ENCODE measurements at places on chromosomes 4 and X.

- no peak for DNase-seq
Observed at GRCh38 chr4:107937040-107937439, 5.7 kb downstream of the CYP2U1 start.

DNA sequence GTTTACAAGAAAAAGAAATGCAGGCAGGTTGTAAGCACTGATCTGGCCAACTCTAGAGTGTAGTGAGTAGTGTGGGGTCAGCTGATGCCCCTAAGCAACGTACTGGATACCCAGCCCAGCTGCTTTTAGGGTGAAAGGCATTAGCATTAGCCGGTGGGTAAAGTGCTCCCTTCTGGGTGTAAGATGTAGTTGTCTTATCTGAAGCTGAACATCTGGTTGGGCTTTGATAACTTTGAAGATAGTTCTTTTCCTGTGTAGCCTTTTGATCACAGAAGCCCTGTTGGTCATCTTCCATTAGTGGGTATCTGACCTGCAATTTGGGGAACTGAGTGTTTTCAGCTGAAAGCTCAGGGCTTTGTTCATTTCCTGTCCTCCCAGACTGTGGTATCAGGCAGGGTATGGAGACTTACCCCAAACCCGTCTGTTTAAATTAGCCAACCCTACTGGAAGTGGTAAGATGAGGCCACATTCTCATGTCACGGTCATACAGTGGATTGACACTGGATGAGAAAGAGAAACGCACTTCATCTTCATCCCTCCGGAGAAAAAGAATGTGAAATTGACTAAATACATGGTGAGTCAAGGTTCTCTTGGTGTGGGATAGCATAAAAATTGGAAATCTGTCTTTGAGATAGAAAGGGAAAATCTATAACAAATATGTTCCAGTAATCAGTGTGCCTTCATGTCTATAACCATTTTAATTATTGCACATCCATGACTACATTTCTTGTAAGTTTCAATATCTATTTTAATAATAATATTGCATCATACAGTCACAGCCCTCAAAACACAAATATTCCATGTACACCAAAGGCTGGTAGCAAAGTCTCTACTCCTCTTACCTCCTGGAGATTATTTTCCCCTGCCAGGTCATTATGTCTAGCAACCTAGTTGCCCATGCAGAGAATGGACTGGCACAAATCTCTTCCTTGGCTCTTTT, 8.7 kb downstream of the RHOH start:
- no peak for DNase-seq

DNA sequence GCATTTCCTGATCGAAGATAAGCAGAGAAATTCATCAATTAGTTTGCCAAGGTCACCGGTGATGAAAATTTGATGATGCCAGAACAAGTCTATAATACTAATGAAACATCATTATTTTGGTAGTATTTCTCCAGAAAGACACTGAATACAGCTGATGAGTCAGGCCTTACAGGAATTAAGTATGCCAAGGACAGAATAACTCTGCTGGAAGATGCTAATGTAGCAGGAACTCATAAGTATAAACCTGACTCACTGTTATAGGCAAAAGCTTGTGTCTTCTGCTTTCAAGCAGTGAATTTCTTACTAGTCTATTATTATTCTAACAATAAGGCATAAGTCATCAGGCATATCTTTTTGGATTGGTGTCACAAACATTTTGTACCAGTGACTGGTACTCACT, 1825.1 kb upstream of the IGFBP7 start:
- no peak for DNase-seq

DNA sequence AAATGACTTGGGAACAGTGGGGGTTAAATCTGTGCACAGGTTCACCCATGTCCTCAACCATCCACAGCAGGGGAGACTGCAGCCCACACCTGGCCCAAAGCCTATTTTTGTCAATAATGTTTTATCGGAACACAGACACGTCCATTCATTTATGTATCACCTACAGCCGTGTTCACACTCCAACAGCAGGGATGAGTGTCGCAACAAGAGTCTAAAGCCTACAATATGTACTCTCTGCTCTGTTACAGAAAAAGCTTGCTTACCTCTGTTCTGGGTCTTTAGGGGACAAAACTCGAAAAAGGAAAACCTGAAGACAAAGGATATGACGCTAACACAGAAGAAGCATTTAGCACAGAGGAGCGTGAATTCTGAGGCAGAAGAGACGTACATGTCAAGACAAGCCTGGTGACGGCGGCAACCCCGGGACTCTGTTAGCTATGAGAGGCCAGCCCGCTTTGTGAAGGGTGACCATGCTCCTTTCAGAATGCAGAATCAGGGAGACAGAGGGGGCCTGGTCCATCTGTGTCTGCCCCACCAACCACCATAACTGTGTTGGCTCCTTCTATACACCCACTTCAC, 45.5 kb downstream of the AFAP1 start:
- no peak for DNase-seq

DNA sequence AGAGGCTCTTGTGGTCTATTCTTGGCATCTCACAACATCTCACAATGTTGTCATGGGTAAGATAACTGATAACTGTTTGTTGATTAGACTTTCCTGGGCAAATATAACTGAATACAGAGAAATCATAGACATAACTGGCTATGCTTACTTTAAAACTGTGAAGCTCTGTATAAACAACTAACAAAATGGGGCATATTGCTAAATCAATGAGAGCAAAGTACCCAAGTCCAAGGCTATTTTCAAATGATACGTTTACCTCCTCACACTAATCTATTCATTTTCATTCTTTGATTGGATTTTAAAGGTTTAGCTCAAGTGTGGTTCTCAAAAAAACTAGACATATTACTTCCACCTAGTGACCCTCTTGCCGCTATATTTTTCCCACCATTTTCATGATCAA, 38.6 kb downstream of the AMELX start:
- DNase-seq, result no peak

DNA sequence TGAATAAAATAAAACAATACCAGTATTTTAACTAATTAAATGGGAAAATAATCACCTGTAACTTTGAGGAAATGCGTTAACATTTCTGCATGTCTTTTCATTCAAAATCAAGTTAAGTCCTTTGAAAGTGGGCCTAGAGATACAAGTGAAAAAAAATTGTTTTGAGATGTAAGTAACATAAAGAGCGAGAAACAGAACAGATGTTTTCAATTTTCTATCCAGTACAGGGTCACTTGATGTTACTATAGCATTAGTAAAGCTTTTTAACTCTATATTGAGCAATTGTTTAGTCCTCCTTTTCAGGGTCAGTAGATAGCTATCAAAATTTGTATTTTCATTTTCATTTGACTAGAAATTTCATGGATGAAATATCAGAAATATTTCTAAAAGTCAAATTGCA, 761.4 kb downstream of the CCSER1 start:
- no peak for DNase-seq

GRCh38 chrX:20317873-20318272, 51.2 kb upstream of the RPS6KA3 start:
- DNase-seq, result no peak

DNA sequence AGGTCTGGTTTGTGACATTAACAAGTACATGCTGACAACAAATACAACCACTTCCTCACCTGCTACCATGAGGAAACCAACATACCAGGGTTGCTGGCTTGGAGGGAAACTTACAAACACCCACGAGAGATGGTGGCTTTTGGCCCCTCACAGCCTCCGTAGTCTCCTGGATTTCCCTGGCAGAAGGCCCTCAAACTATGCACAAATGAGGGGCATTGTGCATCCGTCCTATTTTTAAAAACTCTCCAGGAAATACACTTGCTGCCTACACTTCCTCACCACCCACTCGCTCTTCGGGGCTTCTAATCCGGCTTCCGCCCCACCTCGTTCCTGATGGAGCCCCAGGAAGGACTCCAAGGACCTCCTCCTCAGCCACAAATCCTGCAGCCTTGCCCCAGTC, 355.0 kb upstream of the GATB start:
- no peak for DNase-seq

- DNase-seq, result no peak
Observed at GRCh38 chr4:128346054-128346716, 58.6 kb upstream of the PGRMC2 start.

DNA sequence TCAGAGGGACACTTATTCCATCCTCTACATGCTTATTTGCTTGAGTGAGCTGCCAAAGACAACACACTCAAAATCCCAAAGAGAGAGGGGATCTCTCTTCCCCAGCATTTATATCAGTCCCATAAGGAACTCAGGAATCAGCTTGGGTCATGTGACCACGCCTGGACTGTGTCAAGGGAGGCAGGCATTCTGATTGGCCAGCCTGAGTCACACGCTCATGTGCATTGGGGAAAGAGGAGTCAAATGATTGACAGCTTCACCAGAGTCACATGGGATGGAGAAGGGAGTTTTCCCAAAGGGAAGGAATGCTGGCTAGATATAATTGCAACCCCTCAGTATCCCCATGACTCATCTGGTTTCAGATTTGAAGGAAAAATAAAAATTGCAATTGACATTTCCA, 49.0 kb downstream of the RWDD4 start:
- DNase-seq, result no peak

GRCh38 chr4:129231945-129232588, 136.1 kb downstream of the C4orf33 start:
- peak; percentile 13 for DNase-seq

- DNase-seq, result peak; percentile 54
Observed at GRCh38 chr4:47837094-47837907, 566 bp downstream of the CORIN start.

DNA sequence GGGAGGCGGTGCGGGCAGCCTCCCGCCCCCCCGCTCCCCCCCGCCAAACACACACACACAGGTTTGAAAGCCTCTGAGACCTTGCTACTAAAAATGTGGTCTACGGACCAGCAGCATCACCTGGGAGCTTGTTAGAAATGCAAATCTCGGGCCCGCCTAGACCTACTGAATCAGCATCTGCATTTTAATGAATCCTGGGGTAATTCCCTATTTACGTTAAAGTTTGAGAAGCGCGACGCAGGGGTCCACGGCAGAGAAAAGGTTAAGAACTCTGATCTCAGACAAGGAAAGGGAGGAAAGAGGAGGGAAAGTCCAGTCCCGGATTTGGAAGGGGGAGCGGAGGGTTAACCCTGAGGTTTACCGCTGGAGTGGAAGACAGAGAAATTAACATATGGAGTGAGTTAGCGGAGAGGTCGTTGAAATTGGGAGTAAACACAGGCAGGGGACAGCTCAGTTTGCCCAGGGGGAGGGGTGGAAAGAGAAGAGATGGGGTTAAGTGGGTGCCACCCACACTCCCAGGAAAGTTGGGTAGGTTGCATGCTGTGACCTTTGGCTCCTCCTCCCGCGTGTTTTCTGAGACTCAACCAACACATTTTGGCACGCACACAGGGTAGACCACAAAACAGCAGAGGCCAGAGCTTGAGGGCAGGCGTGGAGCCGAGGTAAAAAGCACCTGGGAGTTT, 483.6 kb downstream of the BCOR start:
- DNase-seq, result no peak

- no peak for DNase-seq
Observed at GRCh38 chrX:136589966-136590365, 58.0 kb downstream of the VGLL1 start.

DNA sequence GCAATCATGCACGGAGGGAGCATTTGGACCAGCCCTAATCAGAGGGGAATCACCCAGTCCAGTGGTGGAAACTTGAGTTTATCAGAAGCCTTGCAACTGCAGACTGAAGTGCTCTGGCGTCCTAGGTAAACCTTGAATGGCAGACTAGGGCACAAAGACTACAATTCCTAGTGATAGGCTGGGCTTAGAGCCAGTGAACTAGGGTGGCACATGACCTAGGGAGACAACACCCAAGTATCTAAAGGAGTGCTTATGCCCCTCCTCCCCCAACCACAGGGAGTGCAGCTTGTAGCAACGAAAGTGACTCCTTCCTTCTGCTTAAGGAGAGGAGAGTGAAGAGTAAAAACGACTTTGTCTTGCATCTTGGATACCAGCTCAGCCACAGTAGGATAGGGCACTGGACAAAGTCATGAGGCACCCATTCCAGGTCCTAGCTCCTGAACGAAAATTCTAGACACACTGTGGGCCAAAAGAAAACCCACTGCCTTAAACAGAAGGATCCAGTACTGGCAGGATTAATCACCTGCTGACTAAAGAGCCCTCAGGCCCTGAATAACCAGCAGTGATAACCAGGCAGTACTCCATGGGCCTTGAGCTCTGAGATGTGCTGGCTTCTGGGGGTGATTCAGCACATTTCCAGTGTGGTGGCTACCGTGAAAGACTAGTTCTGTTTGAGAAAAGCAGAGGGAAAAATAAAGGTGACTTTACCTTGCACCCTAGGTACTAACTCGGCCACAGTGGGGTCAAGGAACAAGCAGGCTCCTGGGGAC, 58.7 kb upstream of the STARD8 start:
- DNase-seq, result no peak

DNA sequence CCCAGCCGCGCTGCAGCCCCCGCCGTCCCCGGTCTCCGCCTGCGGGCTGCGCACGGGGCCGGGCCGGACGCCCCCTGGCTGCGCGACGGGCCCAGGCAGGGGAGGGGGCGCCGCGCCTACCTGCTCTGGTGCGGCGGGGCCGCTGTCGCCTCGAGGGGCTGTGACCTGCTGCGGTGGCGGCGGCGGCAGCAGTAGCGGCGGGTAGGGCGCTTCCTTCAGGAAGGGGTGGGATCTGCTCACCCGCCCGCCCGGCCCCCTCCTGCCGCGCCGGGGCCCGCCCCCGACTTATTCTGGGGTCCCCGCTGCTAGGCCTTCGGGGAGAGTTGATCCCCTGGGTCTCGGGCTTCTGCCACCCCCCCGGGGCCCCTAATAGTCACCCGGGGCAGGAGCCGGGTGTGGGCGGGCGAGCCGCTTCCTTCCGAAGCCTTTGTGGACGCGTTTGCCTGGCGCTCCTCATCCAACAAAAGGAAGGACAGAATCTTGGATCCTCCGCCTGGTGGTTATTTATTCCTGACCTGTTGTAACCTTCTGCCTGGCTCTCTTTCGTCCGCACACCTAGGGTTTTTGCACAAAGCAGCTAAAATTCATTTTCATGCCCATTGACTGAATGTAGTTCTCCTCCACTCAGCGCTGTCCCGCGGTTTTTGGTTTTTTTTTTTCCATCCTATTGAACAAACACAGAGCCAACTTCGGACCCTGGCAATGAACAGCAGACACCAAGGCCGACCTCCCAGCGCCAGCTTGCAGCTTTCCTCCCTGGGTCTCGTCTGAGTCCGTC, at the start of gene TMEM150C:
TSS of gene TMEM150C (minus strand) at position 203 of the 778 bp plus-strand sequence. CDS start 57,331 bp downstream, outside the sequence.
- peak; percentile 7 for DNase-seq

- no peak for DNase-seq
Observed at GRCh38 chr4:159171287-159171686, 68.4 kb downstream of the RAPGEF2 start.

GRCh38 chr4:139239127-139239772, 40.8 kb downstream of the MGARP start:
- DNase-seq, result no peak

DNA sequence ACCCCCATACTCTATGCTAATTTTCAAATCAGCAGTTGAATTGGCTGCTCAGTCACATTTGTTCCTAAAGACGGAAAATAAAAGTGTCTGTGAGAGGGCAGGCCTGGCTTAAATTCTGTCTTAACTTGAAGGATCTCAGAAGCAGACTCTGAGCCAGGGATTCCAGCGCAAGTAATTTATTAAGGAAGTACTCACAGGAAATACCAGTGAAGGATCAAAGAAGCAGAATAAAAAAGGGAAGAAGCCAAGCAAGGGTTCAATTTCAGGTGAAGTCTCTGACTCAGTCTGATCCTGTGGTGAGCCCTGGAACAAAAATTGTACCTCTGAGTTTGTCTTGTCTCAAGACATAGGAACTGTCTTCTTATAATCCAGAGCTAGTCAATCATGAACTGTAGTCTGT, 52.2 kb downstream of the IL1RAPL1 start:
- no peak for DNase-seq

Measured in NCI-H2081 (cell line).